ENCODE measurements at places on chromosomes 5 and 9.

- no peak for DNase-seq
These were observed 10.2 kb downstream of the SH3PXD2B start for GRCh38 chr5:172444110-172444510.

- DNase-seq: no peak
These were observed 29.6 kb upstream of the SLC9A3 start for GRCh38 chr5:553874-554273.

GRCh38 chr5:134964359-134965270 is 3.1 kb upstream of the CATSPER3 start:
- DNase-seq: no peak

- DNase-seq: no peak
These were observed 170.7 kb downstream of the TSSK1B start for GRCh38 chr5:113264046-113264445.

DNA sequence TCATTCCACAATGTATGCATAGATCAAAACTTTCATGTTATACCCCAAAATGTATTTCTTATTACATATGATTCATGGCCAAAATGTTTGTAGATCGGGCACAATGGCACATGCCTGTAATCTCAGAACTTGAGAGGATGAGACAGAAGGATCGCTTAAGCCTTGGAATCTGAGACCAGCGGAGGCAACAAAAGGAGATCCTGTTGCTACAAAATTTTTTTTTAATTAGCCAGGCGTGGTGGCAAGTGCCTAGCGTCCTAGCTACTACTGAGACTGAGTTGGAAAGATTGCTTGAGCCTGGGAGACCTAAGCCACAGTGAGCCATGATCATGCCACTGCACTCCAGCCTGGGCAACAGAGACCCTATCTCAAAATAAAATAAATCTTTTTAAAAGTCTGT is 89.9 kb downstream of the MAPKAP1 start:
- no peak for DNase-seq

GRCh38 chr9:121331549-121331948 is 38.5 kb downstream of the STOM start:
- DNase-seq: no peak

GRCh38 chr5:138986186-138986800 is 111.2 kb upstream of the LRRTM2 start:
- no peak for DNase-seq

- DNase-seq: no peak
These were observed 162.9 kb upstream of the DAB2 start for GRCh38 chr5:39587675-39588074.

DNA sequence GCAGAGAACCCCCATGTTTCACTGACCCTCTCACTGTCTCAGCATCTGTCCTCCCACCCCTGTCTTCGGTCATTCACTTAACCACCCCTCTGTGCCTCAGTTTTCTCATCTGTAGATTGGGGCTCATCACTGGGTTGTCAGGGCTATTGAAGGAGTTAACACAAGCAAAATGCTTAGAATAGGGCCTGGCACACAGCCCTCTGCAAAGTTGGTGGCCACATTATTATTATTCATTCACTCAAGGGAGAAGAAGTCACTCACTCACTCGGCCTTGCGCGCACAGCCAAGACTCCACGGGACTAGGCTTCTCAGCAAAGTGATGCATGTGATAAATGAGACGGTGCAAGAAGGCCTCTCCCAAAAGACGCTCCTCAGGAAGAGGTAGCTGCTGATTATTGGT is 8.0 kb downstream of the PDGFRB start:
- DNase-seq: no peak

- DNase-seq: no peak
These were observed 583 bp upstream of the TJP2 start for GRCh38 chr9:69173497-69173890.

Data from fibroblast of skin of scalp (primary cell).